Stomach (tissue), 19 donors: ENCODE measurements at places on chromosomes 13 and 19. TPM values are rescaled to one million over a fixed set of nuclear protein-coding genes. Genes with fewer than 3 reads are reported as not detected.

DNA sequence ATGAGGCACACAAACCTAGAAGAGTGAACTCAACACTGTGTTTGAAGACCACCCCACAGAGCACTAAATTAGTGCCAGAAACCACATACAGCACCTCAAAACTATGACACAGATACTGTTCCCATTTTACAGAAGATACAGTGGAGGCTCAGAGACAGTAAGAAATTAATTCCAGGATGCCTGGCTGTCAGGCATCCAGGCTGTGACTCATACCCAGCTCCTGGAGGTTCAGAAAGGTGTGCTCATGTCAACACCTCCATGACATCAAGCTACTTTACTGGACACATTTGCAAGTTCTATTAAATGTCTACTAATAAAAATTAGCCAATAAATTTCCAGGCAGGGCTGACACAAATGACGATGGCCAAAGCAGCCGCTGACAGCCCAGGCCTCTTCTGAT lies 176.3 kb downstream of the ABCC4 start:
- no peak for DNase-seq

SCAF1 gene
- total RNA-seq: 8.3 TPM

DNA sequence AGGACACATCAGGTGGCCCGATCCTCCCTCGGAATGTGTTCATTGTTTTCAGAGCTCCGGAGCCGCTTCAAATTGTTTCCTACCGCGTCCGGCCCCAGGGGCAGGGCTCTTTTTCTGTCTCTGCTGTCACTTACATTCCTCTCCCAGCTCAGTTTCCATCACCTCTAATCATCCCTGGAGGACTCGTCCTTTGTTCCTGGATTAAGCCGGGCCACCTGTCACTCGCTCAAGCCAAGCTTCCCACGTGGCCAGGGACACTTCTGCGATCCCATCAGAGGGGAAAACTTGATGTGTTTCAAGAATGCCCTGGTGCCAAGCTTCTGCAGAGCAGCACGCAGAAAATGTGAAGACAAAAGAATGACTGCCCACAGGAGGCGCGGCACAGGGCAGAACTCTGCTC lies 13.5 kb downstream of the IL17D start:
- DNase-seq: no peak

- DNase-seq: no peak
These were observed 78.8 kb downstream of the CHST8 start for GRCh38 chr19:33700408-33701013.

GRCh38 chr13:42715909-42716308 lies 65.5 kb upstream of the FAM216B start:
- no peak for DNase-seq

- no peak for DNase-seq
These were observed 1.4 kb downstream of the SLC1A5 start for GRCh38 chr19:46787040-46787330.

DNA sequence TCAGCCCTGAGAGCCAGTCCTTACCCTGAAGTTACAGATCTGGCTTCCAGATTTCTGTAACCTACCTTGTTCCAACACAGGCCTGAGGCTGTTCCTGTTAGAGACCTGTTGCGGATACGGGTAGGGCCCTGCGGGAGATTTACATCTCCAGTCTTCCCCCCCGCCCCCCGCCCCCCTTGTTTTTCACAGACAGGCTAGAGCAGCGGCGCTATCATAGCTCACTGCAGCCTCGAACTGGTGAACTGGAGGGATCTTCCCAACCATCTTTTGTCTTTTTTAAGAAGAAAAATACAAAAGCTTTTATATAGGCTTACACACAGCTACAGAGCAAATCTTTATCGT lies 10.6 kb upstream of the CEACAM21 start:
- no peak for DNase-seq

DNA sequence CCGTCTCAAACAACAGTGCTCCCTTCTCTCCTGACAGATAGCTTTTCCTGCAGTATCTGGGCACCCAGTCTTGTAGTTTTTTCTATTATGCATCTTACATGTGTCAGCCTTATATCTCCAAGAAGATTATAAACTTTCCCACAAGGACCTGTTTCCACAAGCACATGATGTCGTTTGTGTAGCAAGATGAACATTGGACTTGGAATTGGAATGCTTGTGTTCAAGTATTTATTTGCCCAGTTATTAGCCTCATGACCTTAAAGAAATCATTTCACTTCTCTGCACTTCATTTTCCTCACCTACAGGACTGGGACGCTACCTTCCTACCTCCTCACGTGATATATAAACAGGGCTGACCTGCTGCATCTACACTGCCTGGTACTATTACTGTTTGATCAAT lies 21.5 kb downstream of the SHISA2 start:
- no peak for DNase-seq

DNA sequence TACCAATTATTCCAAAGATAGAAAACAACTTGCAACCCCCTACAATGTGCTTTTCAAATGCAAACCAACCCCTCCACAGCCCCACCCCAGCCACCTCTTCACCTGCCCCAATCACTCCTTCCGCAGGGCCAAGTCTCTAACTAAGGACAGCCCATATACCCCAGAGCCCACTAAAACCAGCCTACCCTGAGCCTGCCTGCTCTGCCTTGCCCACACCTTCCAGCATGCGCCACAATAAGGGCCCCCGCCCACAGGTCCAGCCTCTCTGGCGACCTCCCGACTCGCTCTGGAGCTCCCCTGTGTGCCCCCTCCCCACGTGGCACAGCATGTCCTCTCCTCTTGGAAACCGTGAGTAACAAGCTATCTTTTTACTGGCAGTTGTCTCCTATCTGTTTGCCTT lies 42.8 kb upstream of the MEDAG start:
- DNase-seq: no peak

DNA sequence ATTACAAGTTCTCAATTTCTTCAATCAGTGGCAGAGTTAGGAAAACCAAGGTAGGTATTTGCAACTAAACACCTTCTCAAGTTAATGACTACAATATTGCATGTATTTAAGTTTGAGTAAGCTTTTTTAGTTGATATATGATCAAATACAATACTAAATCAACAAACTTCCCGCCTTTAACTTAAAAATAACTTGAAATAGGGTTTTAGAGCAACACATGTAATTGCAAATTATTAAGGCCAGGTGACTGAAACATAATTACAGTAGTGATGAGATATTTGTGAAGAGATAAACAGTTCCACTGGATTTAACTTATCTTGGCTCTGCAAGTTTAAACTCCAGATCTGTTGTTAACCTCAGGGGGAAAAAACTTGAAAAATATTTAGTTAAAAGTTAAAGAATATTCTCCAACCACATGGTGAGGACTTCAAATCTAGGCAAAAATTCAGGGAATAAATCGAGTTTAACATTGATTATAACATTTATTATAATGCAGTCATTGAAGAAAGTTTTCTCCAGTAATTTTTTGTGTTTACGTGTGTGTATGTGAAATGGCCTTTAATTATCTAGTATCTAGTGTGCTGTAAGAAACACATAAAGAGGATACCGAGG lies 3.6 kb downstream of the DACH1 start:
- no peak for DNase-seq

CGB8 gene
- not detected for total RNA-seq

DNA sequence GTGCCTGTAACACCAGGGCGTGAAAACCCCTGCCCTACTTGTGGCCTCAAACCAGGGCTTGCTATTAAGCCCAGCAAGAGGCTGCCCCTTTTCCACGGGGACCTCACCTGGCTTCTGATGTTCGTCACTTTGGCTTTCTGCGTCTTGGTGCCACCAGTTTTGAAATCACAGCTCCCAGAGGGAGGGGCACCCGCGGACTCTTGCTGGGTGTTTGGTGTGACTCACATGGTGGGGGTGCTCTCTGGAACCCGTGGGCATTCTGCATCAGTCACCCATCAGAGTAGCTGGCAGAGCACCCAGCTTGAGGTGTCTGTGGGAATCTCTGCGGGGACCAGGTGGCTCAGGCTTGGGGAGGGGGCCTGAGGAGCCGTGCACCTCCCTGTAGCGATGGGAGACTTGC lies 19.2 kb downstream of the SIPA1L3 start:
- DNase-seq: no peak

DNA sequence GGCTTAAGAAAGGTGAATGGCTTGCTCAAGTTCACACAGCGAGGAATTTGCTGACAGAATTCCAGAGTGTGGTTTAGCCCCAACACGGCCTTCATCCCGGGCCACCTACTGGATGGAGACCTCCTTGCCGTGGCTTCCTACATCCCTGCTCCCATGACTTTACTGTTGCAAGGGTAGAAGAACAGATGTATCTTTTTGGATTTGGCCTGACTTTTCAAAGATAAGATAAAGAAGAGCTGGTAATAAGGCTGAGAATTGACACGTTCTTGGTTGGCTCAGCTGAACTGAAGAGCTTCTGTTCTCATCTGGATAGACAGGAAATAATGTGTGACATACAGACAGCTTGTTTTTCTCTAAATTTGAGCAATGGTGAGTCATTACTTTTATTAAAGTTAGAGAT lies 113.1 kb downstream of the KLF5 start:
- DNase-seq: no peak

HDGFL2 gene
- 28.6 TPM for total RNA-seq

DNA sequence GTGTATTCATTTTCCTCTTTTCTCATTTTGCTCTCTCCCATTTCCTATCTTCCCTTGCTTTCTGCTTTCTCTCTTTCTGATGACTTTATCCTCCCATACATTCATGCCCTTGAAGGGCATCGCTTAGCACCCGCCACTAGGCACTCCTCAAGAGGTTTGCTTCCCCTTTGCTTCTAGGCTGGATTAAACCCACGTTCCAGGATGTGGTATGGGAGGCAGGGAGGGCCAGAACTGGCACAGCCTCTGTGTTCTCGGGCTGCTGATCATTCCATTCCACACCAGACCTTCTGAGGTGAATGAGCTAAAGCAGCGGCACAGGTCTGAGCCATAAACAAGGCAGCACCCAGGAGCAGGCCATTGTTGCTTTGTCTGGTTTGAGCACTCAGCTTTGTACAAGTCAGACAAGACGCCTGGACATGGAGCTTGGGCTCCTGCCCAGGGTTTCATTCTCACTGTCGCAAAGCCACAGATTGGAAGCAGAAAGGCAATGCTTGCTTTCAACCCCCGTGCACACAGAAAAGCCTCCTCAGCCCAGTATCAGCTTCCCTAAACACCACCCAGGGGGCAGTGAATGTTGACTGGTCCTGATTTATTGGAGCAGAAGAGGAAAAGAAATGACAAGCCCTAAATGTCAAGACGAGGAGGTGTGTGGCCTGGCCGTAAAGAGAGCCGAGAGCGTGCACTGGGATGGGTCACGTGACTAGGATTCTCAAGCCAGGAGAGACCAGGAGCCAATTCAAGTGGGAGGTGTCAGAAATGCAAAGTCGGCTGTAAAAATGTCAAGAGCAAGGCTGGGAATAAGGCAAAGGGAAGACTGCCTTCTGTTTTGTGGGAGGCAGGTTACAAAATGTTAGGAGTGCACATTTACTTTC lies 218.0 kb upstream of the SERP2 start:
- peak; percentile 86 for DNase-seq

GRCh38 chr19:17441241-17442021 lies 7.0 kb downstream of the TMEM221 start:
- peak; percentile 58 for DNase-seq
